Activated naive CD4-positive, alpha-beta T cell treated with anti-CD3 and anti-CD28 coated beads for 36 hours (primary cell): ENCODE measurements at places on chromosomes 2 and 18.

GRCh38 chr18:47929681-47930198 is 719 bp downstream of the SMAD2 start:
- peak; percentile 47 for DNase-seq

DNA sequence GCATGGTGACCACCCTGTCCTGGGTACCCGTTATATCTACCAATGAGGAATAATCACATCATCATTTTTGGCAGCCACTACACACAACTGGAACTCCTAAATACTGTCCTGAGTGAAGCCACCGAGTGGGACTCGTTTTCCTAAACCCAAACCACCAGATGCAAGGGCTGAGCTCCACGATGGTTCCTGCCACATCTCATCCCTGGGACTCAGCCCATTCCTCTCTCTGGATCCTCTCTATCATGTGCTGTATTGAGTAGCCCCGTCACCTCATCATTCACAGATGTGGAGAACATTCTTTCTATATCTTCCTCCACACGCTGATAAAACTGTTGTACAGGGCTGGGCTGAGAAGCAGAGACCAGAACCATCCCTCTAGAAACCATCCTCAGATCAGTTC is 79.4 kb upstream of the SMAD7 start:
- DNase-seq, result no peak

DNA sequence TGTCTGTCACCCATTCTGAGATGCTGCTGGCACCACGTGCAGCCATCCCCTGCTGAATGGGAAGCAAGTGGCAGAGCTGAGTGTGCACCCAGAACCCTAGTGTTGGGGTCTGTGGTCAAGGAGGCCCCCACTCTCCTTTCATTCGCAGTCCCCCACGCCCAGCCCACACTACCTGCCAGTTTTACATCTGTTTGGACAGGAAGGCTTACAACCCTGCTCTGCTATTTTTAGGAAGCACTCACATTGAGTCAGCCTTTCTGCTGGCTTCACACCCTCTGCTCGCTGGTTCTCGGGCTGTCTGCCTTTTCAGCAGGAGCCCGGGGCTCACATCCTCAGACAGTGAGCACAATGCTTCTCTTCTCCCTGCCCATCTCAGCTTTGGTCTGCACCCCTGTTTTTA is 10.7 kb upstream of the ADCY3 start:
- DNase-seq, result peak; percentile 28

- DNase-seq, result no peak
Observed at GRCh38 chr18:36672437-36673344, 156.1 kb downstream of the TPGS2 start.

DNA sequence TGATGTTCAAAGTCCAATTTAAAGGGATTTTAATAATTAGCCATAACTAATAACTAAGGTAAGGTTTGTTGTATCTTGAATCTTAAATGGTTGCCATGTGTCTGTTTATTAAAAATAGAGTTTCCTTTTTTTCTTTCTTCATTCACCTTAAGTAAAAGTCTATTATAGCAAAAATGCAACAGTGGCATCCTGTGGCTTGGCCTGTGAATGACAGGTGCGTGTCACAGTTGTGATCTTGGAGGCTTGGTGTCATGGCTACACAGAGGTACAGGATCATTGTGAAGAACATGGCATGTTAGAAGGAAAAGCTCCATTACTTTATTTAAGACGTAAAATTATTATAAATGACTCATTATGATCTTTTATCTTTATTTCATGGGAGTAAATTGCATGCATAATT is 246.1 kb downstream of the BCL2 start:
- DNase-seq, result peak; percentile 66

DNA sequence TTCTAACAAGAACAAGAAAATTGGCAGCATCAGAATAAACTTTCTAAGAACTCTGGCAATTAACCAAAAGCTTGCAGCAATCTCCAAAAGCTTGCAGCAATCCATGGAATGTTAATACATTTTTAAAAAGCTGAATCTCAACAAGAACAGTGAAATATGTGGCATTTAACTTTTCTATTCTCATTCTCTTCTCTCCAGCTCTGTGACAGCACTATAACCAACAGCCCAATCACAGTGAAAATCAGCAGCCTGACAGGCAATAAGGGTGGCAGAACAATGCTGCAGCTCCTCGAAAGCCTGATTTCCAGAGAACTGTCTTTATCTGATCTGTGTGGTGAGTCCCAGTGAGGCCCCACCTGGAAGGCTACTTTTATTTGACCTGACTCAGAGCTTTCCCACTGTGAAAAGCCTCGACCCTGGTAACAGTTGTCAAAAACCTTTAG is 60.0 kb downstream of the TMEM131 start:
- DNase-seq, result no peak

GRCh38 chr2:73208258-73208657 is 5.8 kb upstream of the SMYD5 start:
- no peak for DNase-seq

DNA sequence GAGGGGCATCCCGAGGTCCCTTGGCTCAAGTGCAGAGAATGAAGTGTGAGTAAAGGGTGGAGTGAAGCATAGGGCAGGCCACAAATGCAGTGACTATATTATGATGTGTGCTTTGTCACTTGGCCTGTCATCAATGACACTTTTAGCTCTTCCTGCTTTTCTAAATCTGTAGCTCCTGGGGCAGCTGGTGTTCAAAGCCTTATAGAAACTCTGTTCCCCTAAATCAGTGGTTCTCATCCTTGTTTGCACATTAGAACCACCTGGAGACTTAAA is 135.6 kb upstream of the LGALSL start:
- no peak for DNase-seq

GRCh38 chr2:96408616-96409015 is 73.0 kb downstream of the NCAPH start:
- DNase-seq, result no peak

- DNase-seq, result no peak
Observed at GRCh38 chr2:231260442-231261208, 62.2 kb downstream of the ARMC9 start.

DNA sequence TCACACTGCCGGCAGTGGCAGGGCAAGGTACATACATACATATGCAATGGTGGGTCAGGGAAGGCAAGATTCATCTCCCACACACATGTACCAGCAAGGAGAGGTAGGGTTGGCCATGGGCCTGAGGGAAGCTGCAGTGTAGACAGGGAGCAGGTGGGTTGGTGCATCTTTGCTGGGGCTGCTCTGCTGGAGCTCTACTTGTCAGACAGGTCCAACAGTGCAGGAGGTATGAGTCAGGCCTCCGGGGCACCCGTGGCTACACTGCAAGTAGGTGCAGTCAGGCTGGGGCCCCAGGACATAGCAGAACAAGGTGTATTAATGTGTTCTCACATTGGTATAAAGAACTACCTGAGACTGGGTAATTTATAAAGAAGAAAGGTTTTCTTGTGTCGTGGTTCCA is 281.1 kb upstream of the COL3A1 start:
- DNase-seq, result no peak

DNA sequence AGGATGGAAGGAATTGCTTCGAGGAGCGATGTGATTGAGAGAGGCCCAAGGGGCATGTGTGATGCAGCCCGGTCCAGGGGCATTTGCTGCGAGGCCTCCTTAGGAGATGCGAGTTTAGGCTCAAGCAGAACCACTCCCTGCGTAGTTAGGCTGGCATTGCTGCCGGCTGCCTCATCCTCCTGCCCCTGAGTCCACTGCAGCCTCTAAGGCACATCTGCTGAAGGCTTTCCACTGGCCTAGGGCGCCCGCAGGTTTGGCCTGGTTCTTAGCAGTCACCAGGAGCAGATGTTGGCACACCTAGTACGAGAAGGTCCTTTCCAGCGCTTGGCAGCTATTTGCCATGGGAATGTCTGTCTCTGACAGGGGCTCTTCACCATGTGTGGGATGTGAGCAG is 20.7 kb downstream of the INPP5D start:
- no peak for DNase-seq

GRCh38 chr18:32549248-32550110 is 78.8 kb upstream of the GAREM1 start:
- DNase-seq, result peak; percentile 75

- DNase-seq, result no peak
Observed at GRCh38 chr2:98016908-98017670, 21.3 kb upstream of the TMEM131 start.

DNA sequence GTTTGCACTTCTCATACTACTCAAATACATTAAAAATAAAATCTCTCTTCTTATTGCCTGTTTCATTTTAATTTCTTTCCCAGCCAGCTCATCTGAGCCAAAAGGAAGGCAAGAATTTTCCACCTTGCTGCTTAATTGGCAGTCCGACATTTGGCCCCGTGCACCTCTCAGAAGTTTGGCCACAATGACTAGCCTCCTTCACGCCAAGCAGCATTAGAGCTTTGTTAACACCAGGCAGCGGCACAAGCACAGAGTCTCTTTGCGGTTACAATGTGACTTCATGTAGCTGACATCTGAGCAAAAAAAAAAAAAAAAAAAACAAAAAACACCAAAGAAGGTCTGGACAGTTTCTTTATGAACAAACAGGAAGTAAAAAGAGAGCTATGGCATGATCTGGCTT is 248.9 kb downstream of the OSR1 start:
- no peak for DNase-seq

GRCh38 chr18:44564922-44565321 is 115.8 kb upstream of the SETBP1 start:
- DNase-seq, result no peak

- DNase-seq, result no peak
Observed at GRCh38 chr18:79628416-79629248, 51.0 kb upstream of the CTDP1 start.

GRCh38 chr18:48919547-48919946 is 31.2 kb downstream of the SMAD7 start:
- DNase-seq, result no peak
